ENCODE measurements at places on chromosomes 2 and 18.

DNA sequence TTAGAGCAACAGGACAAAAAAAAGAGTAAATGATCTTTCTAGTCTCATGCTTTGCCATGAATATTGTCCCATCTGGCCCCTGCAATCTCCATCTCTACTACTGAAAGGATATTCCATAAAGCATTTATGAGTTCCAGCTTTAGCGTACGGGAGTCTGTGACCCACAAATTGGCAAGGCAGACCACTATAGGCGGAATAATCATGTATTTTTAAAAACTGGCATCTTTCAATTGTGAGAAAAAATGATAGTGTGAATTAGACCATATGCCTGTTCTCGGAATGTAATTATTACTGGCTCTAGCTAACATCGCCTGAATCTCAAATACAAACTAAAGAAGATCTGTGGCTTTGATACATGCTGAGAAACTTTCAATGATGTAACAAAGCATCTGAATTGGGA is 738.1 kb upstream of the NXPH2 start:
- no peak for DNase-seq

DNA sequence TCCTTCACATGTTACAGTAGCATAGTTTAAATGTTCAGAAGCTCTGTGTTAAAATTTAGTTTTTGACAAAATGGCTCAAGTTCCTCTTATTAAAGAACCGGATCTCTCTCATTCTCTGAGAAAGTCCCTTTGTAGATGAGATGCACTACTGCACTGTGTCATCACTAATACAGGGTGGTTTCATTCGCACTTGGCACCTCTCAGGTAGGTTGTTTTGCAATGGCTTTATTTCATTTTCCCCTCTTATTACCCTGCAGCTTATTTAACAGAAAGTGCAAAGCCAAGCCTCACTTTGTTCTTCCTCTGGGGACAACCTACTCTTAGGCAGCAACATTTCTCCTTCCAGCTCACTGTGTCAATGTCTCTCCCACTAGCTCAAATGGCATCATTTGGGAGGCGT is 185.1 kb downstream of the DLGAP1 start:
- DNase-seq: no peak

DNA sequence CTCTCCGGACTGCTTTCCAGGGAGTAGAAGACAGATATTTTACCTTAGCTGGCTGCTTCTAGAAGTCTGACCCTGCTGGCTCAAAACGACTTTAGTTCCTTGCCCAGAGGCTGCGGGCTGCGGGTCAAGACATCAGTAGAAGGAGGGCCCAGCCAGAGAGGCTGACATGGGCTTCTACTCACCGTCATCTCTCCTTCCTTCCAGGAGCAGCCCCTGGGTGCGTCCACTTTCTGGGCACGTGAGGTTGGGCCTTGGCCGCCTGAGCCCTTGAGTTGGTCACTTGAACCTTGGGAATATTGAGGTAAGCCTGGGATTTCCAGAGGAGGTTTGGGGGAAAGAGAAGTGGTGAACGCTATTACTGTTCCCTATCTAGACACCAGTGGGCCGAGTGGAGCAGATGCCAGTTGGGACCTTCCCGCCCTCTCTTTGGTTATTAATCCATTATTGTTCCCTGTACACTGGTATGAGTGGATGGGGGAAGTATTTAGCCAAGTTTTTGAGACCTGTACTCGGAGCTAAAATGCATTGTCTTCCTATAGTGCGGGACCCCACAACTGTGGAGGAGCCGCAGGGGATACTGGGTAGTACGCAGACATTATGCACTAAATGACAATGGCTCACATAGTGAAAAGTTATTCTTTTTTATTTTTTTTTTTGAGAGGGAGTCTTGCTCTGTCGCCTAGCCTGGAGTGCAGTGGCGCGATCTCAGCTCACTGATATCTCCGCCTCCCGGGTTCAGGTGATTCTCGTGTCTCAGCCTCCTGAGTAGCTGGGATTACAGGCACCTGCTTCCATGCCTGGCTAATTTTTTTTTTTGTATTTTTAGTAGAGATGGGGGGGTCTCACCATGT is 26.3 kb upstream of the CASP8 start:
- peak; percentile 64 for DNase-seq

- no peak for DNase-seq
These were observed 36.7 kb downstream of the LMAN2L start for GRCh38 chr2:96703021-96703751.

DNA sequence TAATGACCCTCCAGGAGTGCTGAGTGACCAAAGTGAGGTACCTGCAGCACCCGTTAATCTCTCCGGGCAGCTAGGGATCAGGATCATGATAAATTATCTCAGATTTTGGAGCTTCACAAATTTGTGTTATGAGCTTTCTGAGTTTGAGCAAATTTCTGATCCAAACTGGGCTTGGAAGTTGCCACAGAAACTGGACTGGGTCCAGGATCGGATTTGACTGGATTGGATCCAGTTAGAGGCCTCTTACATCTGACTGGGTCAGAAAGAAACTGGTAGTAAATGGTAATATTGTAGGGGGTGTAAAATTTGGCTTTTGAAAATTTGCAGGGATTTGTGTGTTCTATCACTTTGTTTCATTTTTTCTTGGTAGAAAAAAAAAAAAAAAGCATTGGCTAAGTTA is 19.7 kb upstream of the CAPN13 start:
- DNase-seq: no peak

- no peak for DNase-seq
These were observed 68.4 kb downstream of the BCL11A start for GRCh38 chr2:60485055-60485454.

- DNase-seq: no peak
These were observed 118.4 kb upstream of the CTNNA2 start for GRCh38 chr2:79394485-79394859.

- no peak for DNase-seq
These were observed 25.2 kb downstream of the NUP35 start for GRCh38 chr2:183149489-183149888.

DNA sequence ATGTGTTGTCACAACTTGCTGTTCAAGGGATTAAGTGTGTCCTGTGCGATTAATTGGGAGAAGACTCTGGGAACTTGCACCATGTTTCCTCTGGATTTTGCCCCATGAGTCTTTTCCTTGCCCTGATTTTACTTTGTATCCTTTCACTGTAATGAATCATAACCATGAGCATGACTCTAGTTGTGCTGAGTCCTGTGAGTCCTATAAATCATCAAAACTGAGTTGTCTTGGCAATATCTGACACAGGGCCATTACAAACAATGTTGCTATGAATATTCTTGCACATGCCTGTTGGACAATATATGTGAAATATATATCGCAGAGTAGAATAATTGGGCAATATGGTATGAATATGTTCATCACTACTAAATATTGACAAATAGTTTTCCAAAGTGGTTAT is 56.5 kb upstream of the COL5A2 start:
- DNase-seq: no peak

- peak; percentile 43 for DNase-seq
These were observed 539 bp downstream of the LAPTM4A start for GRCh38 chr2:20050646-20051531.

- no peak for DNase-seq
These were observed 735.2 kb upstream of the GCFC2 start for GRCh38 chr2:76445880-76446279.

- no peak for DNase-seq
These were observed 431.5 kb downstream of the DCDC2C start for GRCh38 chr2:4134551-4135550.

DNA sequence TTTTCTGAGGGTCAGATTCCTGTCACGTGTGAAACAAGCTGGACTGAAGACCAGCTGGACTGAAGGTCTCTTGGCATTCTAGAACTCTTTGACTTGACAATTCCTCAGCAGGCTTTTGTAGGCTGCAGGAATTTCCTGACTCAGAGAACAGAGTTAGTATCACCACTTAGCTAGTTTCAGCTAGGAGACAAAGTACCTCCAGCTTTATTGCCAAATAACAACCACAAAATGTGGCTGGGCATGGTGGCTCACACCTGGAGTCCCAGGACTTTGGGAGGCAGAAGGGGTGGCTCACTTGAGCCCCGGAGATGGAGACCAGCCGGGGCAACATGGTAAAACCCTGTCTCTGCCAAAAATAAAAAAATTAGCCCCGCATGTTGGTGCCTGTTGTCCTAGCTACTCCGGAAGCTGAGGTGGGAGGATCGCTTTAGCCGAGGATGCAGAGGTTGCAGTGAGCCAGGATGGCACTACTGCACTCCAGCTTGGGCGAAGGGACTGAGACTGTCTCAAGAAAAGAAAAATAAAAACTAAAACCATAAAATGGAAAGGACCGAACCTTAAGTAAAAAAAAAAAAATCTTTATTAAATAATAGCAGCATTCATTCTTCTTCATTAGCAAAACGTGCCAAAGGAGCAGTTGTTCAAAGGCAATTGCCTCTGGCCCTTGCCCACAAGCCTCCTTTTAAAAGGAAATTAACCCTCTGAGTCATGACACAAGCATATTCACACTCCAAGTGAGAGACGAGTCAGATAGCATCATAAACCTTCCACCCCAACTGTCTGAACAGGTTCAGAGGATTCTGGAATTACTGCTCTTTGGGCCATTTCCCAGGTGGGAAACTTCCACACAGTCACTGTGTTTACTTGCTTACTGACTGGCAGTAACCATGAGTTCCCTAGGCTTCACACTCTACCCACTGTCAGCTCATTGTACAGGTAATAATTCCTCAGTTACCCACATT is 88.9 kb downstream of the MYL12B start:
- no peak for DNase-seq

DNA sequence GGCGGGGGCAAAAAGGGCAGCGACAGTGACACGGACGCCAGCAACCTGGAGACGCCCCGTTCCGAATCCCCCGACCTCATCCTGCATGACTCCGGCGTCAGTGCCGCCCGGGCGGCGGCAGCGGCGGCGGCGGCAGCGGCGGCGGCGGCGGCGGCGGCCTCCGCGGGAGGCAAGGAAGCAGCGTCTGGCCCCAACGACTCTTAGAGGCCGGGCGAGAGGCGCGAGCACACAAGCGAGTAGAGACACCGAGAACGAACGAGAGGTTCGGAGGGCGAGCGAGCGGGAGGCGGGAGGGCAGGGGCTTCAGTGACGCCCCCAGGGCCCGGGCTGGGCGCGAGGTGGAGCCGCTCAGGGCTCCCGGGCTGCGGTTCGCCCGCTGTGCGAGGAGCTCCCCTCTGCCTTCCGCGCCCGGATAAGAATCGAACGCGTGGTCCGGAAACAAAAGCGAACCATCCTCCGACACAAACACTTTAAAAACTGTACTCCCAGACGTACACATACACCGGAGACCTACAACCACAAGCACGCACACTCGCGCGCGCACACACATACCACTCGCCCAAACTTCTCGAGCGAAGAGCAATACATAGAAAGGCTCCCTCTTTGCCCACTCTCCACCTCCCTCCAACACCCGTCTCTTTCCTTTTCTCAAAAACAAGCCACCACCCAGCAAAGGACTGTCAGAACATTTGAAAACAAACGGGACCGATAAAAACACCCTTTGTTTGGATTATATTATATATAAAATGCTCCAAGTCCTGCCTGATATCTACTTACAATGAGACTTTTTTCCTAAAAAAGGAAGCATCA is 2.8 kb downstream of the SP9 start:
- peak; percentile 58 for DNase-seq

DNA sequence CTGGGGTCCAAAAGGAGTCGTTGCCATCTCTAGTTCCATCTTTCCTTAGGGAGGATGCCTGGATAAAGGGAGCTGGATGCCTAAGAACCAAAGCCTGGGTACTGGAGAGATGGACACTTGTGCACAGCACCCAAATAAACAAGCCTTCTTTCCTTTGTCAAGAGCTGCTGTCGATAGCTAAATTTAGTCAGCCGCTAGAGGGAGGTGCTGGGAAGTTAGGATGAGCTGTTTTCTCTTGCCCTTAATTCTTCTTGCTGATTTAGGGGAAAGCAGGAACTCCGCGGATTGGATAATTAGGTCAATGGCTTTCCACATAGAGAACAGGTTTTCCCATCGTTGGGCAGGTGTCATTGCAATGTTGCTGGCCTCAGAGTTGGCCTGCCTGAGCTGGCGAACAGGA is 30.9 kb upstream of the SERPINB12 start:
- no peak for DNase-seq

DNA sequence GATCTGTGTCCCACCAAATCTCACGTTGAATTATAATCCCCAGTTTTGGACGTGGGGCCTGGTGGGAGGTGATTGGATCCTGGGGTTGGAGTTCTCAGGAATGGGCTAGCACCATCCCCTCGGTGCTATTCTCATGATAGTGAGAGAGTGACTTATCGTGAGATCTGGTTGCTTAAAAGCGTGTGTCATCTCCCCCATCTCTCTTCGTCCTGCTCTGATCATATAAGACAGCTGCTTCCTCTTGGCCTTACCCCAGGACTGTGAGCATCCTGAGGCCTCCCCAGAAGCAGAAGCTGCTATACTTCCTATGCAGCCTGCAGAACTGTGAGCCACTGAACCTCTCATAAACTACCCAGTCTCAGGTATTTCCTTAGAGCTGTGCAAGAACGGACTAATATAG is 163.7 kb upstream of the NDUFV2 start:
- no peak for DNase-seq

DNA sequence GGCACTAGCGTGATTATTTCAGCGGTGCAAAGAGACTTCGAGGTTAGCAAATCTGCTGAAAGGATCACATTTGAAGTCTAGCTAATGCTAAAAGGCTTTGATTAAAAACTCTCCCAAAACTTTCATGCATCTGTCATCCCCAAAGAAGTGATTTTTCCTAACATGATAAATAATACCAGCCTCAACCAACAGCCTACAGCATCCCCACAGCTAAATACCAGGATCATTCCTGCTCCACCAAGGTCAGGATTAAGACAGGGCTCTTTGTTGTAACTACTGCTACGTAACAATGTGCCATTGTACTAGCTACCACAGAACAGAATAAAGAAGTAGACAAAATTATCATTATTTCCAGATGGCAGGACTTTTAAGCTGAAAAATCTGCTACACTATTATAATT is 1.6 kb downstream of the OR6B3 start:
- no peak for DNase-seq

DNA sequence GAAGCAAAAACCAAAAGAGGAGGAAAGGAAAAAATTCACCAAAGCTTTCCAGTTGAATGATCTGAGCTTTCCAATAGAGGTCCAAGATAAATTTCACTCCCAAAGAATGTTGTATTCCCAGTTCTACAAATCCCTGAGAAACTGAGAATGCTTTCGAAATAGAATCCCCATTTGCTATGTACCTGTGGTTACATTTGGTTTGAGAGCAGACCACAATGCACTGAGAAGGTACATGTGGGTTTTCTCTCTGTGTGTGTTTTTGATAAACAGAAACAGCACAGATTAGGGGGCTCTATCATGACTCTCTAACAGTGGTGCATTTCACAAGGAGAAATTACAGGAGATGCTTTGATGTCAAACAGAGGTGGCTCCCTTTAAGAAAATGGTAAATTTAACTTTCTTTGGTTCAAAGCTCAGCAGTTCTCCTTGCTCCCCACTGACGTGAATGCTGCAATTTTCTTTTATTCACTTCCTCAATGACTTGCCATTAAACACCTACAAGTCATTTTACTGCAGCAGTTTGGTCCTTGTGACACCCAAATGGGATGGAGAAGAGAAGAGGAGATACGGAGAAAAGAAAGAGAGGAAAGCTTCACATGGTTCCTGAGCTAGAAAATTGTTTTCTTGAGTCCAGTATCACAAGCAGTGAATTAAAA is 108.7 kb downstream of the EPHA4 start:
- no peak for DNase-seq

- no peak for DNase-seq
These were observed 118.5 kb downstream of the NRP2 start for GRCh38 chr2:205800773-205801172.

GRCh38 chr2:257429-257828 is 6.4 kb downstream of the SH3YL1 start:
- no peak for DNase-seq
